ENCODE measurements at places on chromosomes 1 and 21.

DNA sequence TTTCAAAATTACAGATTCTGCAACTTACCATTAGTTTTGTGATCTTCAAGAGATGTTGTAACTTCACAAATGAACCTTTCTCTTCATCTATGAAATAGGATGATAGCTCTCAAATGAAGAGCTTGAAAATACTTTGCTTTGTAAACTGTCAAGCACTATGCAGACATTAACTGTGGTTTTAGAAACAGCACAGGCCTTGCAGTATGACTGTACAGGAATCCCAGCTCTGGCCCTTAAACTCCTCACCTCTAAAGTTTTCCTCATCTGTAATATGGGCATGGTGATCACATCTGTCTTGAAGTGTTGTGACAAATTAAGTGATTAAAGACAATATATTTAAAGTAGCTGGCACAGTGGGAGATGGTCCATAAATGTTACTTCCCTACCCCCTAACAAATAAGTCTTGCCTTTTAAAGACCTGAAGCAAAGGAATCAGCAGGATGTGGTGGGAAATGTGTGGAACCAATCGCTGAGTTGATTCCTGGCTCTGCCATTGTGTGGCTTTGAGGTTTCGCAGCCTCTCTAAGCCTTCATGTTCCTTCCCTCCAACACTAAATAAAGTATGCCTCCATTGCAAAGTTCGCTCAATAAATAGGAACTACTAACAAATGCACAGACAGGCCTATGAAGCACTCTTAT is 5.5 kb upstream of the PTP4A2 start:
- DNase-seq = no peak

DNA sequence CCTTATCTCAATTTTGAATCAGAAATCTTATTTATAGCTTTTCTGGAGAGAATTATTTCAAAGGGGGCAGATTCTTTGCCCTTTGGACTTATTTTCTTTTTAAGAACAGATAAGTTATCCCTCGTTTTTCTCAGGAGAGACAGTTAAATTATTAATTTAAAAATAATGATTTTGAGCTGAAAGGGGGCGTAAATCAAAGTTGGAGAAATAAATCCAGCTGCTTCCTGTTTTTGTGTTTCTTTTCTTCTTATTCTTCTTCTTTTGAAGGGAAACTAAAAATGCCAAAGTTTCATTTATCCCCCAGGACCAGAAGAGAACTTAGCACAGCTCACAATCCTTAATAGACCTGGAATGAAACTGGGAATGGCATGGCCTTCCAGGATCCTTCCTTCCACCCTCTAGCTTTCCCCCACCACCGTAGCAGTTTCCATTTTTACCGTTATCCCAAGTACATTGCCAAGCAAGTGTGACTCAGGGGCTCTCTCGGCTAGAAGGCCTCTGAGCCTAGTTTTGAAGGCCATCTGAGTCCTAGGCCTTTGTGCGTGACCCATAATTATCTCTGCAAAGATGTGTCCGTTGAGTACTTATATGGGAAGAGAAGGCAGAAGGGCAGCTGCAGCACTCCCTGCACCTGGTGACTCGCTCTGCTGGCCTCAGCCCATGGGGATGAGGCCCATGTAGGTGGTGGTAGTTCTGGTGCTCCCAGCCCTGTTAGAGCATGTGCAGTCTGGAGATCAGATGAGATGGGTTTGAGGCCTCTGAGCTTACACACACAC is 181.7 kb downstream of the ROR1 start:
- no peak for DNase-seq

GRCh38 chr1:56315293-56315942 is 263.9 kb downstream of the PLPP3 start:
- no peak for DNase-seq

- no peak for DNase-seq
Observed at GRCh38 chr1:18927654-18928272, 25.4 kb upstream of the ALDH4A1 start.

GRCh38 chr1:159835862-159836525 is 9.3 kb downstream of the SLAMF8 start:
- no peak for DNase-seq

DNA sequence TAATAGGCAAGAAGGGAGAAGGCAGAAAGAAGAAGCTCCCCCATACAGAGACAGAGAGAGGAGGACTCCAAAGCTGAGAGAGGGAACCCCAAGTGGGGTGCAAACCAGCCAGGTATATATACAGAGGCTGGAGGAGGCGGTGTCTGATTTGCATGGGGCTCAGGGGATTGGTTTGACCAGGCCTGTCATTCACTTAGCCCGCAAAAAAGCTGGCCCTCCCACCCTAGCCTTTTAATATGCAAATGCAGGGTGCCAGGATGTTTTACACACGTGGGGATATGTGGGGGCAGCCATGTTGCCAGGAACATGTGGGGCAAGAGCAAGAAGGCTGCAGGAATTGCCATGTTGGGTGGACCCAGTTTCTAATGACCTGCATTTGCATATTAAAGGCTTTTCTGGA is 37.0 kb upstream of the TENT5B start:
- no peak for DNase-seq

GRCh38 chr1:100622037-100622436 is 84.1 kb downstream of the GPR88 start:
- no peak for DNase-seq

- DNase-seq = no peak
Observed at GRCh38 chr21:32004291-32004690, 131.5 kb downstream of the HUNK start.

- no peak for DNase-seq
Observed at GRCh38 chr1:35691080-35691479, 27.6 kb downstream of the C1orf216 start.

DNA sequence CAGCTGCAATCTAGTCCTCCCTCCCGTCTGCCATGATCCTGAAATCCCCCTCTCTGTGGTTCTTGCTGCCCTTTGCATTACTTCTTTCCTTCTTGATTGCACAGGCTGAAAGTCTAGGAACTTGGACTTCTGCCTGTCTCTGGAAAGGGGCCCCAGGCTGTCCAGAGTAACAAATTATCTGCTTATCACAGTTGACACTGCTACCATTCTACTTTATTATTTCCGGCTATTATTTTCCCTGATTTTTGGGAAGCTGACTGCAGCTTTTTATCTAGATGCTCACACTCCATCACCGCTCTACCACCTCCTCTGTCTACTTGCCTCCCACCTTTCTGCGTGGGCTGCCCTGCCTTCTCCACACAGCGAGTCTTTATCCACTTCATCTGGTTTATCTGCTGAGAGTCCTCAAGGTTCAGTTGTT is 202.1 kb upstream of the PLXNA2 start:
- DNase-seq = no peak

- DNase-seq = no peak
Observed at GRCh38 chr1:231340328-231341013, 2.4 kb downstream of the SPRTN start.

- no peak for DNase-seq
Observed at GRCh38 chr21:35764586-35764985, 295.7 kb downstream of the SETD4 start.

DNA sequence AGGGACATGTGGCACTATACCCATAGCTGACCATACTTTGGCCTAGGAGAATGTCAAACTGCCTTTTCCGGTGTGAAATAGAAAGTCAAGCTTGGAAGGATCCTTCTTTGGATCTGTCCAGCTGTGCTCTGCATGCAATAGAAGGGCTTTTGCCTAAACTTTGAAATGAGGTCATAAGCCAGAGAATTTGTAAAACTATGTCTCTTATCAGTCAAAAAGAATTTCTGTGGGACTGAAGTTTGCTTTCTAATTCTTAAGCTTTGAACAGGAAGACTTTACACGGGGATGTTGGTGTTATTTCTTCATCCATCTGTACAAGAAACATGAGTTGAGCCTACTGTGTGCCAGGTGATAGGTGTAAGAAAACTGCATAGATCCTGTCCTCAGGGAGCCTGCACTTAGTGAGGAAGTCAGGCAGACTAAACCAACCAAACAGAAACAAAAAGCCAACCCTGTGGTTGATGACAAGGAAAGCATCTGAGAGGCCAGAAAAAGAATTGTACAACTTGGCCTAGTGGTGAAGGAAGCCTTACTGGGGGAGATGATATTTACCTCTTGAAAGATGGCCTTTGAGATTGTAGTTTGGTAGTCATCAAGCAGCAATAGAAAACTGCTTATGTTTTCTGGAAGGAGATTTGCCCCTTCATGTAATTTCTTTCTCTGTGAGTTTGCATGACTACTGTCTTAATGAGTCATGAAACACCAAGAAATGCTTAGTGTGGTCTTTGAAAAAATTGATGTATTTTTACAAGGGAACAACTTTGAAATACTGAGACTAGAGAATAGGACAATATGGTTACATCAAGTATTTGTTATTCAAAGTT is 24.8 kb downstream of the TGFB2 start:
- no peak for DNase-seq

- no peak for DNase-seq
Observed at GRCh38 chr1:30807318-30808066, 49.9 kb upstream of the LAPTM5 start.

- no peak for DNase-seq
Observed at GRCh38 chr1:160577671-160578070, 1.6 kb downstream of the CD84 start.

GRCh38 chr1:84781946-84782771 is 91.9 kb upstream of the SSX2IP start:
- DNase-seq = peak; percentile 60

DNA sequence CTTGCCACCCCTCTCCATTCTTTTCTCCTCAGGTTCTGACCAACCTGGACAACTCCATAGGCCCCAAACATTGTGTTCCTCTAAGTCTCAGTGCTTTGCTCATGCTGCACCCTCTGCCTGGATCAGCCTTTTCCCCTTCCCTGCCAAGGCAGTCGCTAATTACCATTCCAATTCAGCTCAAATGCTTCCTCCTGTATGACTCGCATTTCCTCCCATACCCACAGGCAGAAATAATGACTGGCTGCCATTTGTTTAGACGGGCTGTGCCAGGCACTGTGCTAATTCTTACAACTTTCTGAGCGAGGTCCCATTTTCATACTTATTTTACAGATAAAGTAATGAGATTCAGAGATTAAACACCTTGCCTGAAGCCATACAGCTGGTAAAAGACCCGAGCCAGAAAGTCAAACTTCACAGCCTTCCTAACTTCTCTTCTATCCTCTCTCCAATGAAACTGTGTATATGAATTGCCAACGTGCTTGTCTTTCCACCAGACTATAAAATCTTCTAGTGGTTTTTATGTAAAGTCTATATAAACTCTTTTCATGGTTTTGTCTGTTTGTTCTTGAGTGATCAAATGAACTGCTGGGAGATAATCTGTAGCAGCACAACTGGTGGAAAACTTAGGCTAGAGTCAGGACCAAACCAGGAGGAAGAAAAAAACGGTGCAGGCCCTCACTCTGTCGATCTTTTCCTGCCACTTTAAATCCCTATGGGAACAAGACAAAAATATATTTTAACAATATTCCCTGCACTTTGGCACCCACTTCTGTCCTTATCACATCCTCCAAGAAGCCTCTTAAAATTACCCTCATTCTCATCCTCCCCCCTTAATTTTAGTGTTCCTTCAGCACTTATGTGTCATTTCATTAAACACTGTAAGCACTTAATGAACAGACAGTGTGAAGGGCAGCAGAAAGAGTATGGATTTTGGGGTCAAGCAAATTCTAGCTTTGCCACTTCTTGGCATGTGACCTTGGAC is 33.7 kb downstream of the RAB3B start:
- no peak for DNase-seq

DNA sequence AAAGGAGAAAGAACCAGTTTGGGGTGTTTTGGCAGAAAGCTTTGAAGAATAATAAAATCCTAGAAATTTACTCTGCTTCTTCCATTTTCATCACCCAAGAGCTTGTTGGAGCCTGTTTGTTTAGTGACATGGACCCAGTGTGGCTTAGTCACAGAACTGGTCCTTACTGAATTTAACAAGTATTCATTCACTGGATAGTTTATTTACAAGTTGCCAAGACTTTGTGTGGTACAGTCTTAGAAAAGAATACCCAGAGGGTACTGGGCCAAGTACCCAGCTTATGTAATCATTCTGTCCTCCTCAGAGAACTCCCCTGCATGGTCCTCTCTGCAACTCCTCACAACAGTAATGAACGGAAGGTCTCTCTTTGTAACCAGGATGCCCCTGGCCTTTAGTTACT is 16.4 kb downstream of the RAB4A start:
- DNase-seq = no peak

- no peak for DNase-seq
Observed at GRCh38 chr1:102852613-102853012, 255.7 kb downstream of the COL11A1 start.

DNA sequence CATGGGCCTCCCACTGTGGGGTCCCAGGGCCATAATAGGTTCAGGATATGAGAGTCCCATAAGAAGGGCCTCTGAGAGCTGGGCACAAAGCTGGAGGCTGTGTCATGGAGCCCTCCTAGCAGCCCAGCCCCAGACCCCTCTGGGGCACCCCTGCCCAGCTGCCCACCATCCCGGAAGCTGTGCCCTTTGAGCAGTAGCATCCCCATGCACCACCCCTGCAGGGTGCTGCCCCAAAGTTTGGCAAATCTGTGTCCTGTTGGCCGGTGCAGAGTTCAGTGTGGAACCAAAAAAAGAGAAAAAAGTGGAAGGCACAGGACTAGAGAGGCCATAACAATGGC is 17.6 kb downstream of the TNNT2 start:
- DNase-seq = no peak

GRCh38 chr1:18803851-18804250 is 55.6 kb downstream of the TAS1R2 start:
- no peak for DNase-seq

DNA sequence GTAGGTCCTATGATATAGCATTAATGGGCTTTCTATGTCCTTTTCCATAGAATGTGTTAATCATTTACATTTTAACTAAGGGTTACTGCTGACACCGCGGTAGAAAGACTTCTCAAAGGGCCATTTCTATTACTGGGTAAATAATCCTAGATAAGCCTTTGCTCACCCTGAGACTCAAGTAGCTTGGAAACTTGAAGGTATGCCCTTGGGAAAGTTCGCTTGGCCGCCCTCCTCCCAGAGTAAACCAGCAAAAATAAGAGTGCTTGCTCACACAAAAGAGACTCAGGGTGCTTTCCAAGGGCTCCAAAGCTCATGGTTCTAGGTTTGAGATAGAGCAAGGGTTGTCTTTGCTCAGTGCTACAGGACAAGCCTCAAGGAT is 85.8 kb upstream of the TMPRSS2 start:
- DNase-seq = no peak

DNA sequence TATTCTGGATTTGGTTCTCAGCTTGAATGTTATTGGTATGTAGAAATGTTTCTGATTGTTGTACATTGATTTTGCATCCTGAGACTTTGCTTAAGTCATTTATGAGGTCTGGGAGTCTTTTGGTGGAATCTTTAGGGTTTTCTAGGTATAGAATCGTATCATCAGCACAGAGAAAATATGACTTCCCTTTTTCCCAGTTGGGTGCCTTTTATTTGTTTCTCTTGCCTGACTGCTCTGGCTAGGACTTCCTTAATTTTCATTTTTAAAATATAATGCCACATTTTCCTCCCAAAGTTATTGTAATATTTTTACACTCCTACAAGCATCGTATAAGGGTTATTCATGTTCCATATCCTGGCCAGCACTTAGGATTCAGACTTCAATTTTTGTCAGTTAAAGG is 111.1 kb downstream of the FNBP1L start:
- DNase-seq = no peak

Measured in stimulated activated CD8-positive, alpha-beta memory T cell treated with anti-CD3 and anti-CD28 coated beads, Interleukin-7, amount 100 ng/mL, for 1 hour (primary cell).